ENCODE measurements at places on chromosomes 7 and 10.

DNA sequence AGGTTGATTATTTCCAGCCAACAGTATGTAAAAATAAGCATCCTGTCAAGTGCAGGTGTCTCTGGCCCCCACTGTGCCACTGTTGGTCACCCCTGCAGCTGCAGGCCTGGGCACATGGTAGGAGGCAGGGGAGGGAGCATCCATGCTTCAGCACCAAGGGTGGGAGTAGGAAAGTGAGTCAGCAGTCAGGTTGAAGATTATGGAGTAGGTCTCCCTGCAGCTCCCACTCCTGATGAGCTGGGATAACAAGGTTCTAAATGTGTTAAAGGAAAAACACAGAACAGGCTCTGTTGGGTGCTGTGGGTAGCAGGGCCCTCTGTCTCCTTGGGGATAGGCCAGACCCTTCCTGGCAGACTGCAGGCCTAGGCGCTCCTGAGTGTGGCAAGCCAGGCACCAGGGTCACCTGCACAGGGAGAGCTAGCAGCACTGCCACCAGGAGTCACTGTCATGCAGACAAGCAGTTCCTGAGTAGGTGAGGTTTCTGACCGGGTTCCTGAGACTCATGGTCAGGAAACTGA is 59.3 kb downstream of the NUDCD3 start:
- no peak for DNase-seq

DNA sequence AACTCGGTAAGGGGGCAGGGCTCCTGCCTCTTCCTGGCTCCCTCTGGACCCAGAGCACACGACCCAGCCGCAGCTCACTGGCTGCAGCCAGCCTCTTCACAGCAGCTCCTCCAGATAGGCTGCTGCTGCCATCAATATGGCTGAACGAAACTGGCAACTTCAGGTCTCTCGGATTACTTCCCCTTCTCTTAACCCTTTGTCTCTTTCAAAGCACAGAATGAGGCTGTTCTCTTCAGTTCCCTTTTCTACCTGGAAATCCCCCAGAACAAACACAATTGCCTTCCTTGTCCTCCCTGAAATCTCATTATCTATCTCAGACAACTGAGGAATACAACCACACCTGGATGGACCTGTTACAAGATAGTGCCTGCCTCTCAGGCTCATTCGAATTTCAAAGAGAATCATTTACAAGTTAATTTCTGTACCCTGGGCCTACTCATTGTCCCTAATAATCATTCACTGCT is 193.4 kb upstream of the MBL2 start:
- DNase-seq = no peak

GRCh38 chr7:56009695-56010094 is 41.5 kb downstream of the PSPH start:
- no peak for DNase-seq

GRCh38 chr7:135186841-135187253 is 16.3 kb upstream of the CYREN start:
- no peak for DNase-seq

- DNase-seq = no peak
These were observed 14.5 kb downstream of the KLHL7 start for GRCh38 chr7:23120106-23120505.

Measured in skeletal muscle cell (primary cell).